ENCODE measurements at places on chromosomes 3 and 15.

DNA sequence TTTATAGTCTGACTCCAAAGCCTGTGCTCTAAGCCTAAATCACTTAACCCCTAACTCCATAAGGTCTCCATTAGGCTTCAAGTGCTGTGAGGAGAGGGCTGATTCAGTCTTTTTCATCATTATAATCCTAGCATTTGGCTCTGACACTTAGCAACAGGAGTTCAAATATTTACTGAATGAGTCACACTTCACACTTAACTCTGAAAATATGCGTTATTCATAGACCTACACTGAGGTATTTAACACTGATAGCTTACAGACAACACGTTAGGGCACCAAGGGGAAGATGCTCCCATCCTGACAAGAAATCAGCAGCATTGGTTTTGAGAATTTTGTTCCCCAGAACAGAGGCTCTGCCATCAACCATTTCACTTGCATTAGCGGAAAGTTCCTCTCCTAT, 53.5 kb downstream of the MSL2 start:
- no peak for DNase-seq

GRCh38 chr15:65902373-65902772, 33.1 kb downstream of the RAB11A start:
- no peak for DNase-seq

DNA sequence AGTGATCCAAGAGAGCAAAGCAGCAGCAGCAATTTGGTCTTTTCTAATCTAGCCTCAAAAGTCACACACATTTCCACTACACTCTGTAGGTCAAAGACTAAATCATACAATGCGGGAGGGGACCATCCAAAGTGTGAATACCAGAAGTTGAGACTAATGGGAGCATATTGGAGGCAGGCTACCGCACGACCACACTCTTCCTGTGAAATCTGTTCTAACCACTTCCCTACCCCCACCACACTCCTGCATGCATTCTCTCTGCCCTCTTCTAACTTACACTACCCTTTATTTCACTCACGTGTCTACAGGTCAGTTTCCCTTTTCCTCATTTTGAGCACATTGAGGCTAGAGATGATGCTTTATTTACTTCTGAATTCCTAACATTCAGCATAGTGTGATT, 23.7 kb upstream of the PRTG start:
- DNase-seq: no peak

- DNase-seq: no peak
These were observed 606.6 kb downstream of the TBL1XR1 start for GRCh38 chr3:176590722-176591121.

- DNase-seq: no peak
These were observed 220.7 kb downstream of the TBL1XR1 start for GRCh38 chr3:176976586-176976985.

DNA sequence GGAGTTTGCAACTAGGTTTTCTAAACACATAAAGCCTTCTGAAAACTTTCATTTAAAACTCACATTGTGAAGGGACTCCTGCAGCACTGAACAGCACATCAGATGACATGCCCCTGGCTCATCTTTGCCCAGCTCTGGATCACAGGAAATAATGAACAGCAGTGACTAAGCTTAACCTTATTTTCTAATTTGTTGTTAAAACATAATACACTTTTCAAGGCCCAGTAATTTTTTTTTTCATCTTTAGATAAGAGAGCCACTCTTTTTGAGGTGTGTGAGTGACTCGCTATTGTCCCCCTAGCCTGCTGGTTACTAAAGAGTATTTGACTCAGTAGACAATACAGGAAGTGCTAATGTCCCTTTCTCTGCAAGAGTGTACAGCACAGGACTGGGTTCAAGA, 204.0 kb downstream of the OSBPL10 start:
- DNase-seq: no peak

DNA sequence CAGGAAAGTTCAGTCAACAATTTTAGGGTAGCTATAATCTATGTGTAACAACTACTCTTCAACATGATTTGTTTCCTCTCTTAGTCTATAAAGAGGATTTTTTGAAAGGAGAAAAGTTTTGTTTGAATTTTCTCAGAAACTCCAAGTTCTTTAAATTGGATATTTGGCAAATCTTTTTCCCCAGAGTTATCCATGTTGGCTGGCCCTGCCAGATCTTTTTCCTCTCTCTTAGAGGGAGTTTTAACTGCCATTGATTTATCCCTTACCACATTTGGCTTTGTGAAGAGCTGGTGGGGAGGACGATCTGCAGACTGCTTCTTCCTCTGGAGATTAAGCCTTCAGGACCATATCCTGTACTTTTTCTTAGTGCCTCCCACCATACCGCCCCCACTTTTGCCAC, 64.9 kb upstream of the ROPN1 start:
- DNase-seq: no peak

- DNase-seq: no peak
These were observed 86.6 kb downstream of the TOP2B start for GRCh38 chr3:25578059-25578458.

DNA sequence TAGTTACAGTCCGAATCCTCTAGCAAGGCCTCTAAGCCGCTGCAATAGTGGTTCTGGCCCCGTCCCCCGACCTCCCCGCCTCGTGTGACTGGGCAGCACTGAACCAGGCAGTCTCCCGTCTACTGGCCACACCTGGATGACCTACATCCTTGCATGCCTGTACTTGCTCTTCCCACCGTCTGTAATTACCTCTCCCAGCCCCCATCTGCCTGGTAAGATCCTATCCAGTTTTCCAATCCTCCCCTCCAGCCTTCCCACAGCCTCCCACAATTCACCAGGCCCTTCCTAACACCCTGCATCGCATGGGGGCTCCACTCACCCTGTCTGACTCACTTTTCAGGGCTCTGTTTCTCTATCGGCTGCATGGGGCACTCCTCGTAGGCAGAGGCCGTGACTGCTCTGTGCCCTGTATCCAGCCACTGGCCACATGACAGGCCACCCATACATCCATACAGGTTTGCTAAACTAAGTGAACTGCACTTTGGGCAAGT, 32.8 kb downstream of the XXYLT1 start:
- DNase-seq: no peak

DNA sequence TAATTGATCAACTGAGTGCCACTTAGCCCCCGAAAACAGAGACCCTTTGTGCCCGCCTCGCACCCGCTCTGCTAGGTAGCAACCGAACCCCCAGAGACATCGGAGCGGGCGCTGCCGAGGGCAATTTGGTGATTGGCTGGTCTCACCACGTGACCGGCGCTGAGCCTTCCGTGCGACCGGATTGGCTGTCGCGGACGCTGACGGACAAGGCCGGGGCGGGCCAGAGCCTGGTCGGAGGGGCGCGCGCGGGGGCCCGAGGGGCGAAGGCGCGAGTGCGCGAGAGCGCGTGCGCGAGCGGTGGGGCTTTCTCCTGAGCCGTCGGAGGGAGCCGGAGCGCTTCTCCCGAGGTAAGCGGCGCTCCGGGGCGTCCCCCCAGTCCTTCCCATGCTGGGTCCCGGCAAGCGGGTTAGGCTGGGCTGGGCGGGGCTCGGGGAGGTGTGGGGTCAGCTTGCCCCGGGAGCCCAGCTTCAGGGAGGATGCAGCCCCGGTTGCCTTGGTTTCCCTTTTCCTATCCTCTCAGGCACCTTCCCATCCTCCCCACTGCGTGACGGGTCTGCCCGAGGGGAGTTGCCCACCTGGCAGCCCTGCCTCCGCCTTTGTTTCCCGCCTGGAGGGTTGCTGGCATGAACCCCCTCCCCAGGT, at the start of gene TMEM108:
TSS of gene TMEM108 (plus strand) at position 303 of the 642 bp plus-strand sequence.
- peak; percentile 98 for DNase-seq

DNA sequence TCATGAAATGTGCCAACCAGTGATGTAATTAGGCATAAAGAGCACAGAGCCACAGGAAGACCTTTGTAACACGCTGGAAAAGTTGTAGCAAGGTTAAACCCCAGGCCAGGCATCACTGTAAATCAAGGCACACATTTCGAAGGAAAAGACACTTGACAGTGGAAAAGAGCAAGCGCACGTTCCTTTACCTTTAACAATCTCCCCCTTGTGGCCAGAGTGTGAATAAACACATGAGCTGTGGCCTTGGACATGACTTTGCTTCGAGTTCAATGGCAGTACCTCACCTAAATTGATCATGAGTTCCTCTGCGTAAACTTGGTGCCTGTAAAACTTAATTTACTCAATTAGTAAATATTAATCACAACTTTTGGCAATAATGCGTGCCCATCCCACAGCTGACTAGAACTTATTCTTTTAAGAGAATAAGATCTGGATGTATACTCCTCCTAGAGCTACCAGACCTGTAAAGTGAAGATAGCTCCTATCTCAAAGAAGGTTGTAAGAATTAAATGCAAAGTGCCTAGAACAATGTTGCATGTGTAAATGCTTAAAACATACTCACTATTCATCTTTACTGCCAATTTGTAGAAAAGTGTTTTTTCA, 757.0 kb upstream of the NECTIN3 start:
- DNase-seq: peak; percentile 42

DNA sequence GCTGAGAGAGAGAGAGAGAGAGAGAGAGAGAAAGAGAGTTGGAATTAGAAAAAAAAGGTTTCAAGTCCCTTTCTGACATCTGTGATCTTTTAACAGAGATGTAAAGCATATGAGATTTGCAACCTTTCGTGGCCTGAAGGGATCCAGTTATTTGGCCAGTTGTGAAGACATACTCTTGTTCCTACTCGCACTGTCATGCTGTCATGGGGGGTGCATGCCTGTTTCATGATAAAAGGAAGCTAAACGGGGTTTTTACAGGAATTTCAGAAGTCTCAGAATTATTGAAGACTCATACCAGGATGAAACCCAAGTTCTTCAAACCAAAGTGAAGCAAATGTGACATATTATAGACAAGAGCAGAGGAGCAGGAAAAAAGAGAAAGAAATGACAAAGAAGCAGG, 342.0 kb downstream of the RORA start:
- no peak for DNase-seq

DNA sequence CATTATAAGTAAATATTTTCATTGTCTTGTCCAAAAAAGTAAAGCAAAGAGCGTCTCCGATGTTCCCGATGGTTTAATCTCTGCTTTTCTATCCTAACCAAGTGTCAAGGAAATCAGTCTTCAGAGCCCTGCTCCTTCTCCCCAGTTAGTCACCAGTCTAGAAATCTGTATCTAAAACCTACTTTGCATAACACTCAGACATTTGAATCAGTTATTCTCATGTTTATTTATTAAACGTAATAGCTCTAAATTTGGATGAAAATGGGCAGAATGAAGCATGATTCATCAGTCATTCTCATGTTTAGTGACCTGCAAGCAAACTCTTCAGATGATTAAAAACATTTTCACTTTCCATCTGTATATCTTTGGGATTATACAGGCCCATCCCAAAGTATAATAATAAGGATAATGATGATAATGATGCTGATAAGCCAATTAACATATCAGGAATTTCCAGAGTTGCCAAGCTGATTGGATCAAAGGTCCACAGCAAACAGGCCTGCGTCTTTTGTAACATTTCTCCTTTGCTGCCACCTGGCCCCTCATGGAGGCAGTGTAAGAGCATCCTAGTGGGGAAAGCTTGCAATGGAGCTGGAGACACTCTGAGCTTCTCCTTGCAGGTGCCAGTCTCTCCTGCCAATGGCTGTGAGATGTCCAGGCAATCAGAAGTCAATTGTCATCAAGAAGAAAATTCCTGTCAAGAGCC, 273.9 kb downstream of the IGSF11 start:
- peak; percentile 92 for DNase-seq

DNA sequence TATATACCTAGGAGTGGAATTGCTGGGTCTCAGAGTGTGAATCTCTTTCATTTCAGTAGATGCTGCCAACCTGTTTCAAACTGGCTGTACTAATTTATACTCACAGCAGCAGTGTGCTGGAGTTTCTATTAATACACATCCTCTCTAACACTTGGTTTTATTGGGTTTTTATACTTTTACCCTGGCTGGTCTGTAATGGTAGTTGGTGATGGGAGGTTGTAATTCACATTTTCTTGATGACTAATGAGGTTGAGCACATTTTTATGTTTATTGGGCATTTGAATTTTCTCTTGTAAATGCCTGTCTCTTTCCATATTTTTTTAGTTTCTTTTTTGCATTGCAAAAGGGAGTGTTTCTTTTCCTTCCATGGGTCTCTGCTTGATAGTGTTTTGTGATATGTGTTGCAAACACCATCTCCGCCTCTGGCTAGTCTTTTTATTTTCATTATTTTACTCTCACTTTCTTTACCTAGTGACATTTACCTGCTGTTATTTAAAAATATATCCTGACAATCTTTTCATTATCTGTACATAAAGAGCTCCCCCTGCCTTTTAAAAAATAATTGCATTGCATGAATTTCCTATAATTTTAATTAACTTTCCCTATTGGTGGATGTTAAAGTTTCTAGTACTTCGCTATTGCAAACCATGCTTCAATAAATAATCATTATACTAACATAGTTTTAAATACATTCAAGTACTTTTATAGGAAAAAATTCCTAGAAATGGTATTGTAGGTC, 49.0 kb upstream of the GCNT3 start:
- no peak for DNase-seq

- DNase-seq: no peak
These were observed 50.2 kb downstream of the TRIM71 start for GRCh38 chr3:32867954-32868353.

GRCh38 chr15:90001683-90002427, 731 bp downstream of the ZNF710 start:
- peak; percentile 13 for DNase-seq

- DNase-seq: no peak
These were observed 465.0 kb upstream of the ROBO1 start for GRCh38 chr3:80232760-80233159.

GRCh38 chr3:188053710-188054380, 100.1 kb upstream of the LPP start:
- DNase-seq: no peak

GRCh38 chr3:29741231-29741630, 460.4 kb downstream of the RBMS3 start:
- DNase-seq: no peak

GRCh38 chr3:72997421-72997961, 880 bp downstream of the PPP4R2 start:
- peak; percentile 13 for DNase-seq

DNA sequence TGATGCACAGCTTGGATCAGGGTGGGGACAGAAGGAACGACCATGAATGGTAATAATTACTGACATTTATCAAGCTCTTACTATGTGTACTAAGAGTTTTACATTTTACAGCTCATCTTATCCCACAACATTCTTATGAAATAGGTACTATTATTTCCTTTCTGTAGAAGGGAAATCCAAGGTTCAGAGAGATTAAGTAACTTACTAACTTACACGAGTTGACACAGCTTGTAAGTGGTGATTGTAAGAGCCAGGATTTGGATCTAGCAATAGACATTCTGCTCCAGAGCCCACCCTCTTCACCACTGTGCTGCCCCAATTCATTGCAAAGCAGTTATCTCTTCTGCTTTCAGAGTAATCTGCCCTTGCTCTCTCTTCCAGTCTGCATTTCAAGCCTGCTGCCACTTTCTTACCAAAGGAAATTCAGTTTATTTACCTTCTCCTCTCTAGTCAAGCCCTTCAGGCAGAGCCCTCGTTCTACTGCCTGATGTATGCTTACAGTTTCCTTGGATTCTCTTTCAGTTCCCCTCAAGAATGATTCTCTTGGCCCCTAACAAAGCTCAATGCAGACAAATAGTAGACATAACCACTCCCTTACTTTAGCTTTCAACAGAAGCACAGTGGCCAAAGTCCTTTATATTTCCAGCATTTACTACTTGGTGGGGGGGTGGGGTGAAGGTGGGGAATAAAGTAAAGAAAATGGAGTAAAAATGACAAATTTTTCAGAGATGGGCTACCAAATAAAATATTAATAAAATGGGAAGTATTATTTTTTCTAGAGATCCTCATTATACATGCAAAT, 65.8 kb downstream of the ATP8B4 start:
- DNase-seq: no peak

GRCh38 chr3:172918165-172918564, 167.6 kb downstream of the ECT2 start:
- DNase-seq: peak; percentile 70

- no peak for DNase-seq
These were observed 4.6 kb downstream of the AAGAB start for GRCh38 chr15:67249830-67250229.

GRCh38 chr3:44981220-44981619, 5.2 kb downstream of the EXOSC7 start:
- DNase-seq: no peak

Measured in NCI-H1105 treated with DMSO at 0.1 percent for 48 hours (cell line).